Transverse colon (tissue), 4 donors: ENCODE measurements at places on chromosomes 5 and 9. TPM values are rescaled to one million over a fixed set of nuclear protein-coding genes. Genes with fewer than 3 reads are reported as not detected.

Gene IFNK
- not detected for total RNA-seq

Gene FBP2
- total RNA-seq = not detected

Gene SLC25A51
- total RNA-seq = 20.6 TPM

DNA sequence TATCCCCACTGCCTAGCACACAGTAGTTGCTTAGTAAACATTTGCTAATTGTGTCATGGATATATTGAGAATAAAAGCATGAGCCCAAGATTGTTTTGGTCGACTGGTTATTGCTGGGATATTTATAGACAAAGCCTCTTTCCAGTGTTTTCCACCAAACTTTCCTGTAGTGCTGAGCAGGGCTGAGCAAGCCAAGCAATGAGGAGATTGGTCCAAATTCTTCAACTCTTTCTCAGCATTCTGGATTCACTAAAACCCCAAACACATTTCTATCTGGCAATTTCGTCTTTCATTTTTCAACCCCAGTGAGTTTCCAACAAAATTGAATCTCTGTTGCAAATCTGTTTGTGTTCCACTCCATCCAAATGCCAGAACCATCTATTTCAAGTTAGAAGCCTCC, 31.9 kb upstream of the TARS1 start:
- no peaks in the 10 kb centered on the region for H3K27me3 ChIP-seq
- H3K36me3 ChIP-seq = no peaks in the 10 kb centered on the region
- peak overlapping the region; percentile 82 for H3K27ac ChIP-seq
- H3K4me3 ChIP-seq = no peak overlapping the region

- H3K4me1 ChIP-seq = no peaks in the 10 kb centered on the region
- no peaks in the 10 kb centered on the region for H3K36me3 ChIP-seq
- peak; percentile 23 for DNase-seq
- no peak overlapping the region for H3K4me3 ChIP-seq
- H3K27ac ChIP-seq = no peak overlapping the region
- peaks cover 48% of the 10 kb centered on the region for H3K27me3 ChIP-seq
Observed at GRCh38 chr9:133619791-133620190, 10.6 kb upstream of the FAM163B start.

GRCh38 chr5:25963251-25964008, 1075.0 kb downstream of the CDH9 start:
- no peak overlapping the region for H3K4me3 ChIP-seq
- no peaks in the 10 kb centered on the region for H3K36me3 ChIP-seq
- no peaks in the 10 kb centered on the region for H3K4me1 ChIP-seq
- H3K27ac ChIP-seq = no peak overlapping the region
- DNase-seq = no peak

DNA sequence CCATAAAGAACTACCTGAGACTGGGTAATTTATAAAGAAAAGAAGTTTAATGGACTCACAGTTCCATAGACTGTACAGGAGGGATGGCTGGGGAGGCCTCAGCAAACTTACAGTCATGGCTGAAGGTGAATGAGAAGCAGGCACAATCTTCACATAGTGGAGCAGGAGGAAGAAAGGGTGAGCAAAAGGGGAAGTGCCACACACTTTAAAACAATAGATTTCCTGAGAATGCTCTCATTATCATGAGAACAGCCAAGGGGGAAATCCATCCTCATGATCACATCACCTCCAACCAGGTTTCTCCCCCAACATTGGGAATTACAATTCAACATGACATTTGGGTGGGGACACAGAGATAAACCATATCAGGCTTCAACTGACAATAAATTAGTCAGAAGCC, 664.9 kb downstream of the TAF11L14 start:
- no peaks in the 10 kb centered on the region for H3K36me3 ChIP-seq
- H3K4me1 ChIP-seq = no peaks in the 10 kb centered on the region
- H3K27me3 ChIP-seq = no peaks in the 10 kb centered on the region
- no peak overlapping the region for H3K4me3 ChIP-seq

GRCh38 chr5:157961896-157962590, 103.1 kb upstream of the CLINT1 start:
- no peak overlapping the region for H3K4me3 ChIP-seq
- no peaks in the 10 kb centered on the region for H3K4me1 ChIP-seq
- no peaks in the 10 kb centered on the region for H3K36me3 ChIP-seq
- no peaks in the 10 kb centered on the region for H3K27me3 ChIP-seq

DNA sequence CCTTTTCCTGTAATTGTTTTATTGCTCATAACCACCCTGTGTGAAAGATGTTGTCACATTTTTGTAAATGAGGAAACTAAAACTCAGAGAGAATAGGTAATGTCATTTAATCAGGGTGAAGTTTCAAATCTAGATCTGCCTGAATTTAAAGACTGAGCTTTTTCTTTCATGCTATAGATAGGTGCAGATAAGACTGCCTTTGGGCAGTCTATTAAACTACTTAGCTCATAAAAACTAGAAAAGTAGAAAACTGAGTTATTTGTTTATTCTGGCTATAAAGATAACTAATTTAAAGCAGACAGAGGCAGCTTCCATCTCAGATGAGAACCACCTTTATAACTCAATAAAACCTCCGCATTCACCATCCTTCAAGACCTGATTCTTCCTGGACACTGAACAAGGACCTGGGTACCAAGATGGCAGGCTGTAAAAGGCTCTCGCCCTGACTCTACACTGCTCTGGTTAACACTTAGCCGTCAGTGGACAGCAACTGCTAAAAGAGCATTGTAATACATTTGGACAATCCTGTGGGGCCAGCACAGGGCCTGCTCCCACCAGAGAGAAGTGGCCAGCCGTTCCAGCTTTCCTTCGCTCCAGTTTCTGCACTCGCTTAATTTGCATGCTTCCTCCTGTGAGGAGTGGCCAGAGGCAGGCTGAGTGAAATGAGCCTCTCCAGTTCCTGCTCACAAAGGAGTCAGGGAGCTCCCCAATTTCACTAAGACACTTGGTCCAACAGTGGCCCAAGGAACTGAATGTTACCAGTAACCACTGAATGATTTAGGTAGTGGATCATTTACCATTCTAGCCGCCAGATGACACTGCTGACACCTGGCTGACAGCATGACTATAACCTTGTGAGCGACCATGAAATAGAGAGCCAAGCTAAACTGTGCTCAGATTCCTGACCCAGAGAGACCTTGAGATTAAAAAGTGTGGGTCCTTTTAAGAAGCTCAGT, 566.4 kb downstream of the EFNA5 start:
- H3K27me3 ChIP-seq = no peaks in the 10 kb centered on the region
- H3K36me3 ChIP-seq = no peaks in the 10 kb centered on the region
- no peaks in the 10 kb centered on the region for H3K4me1 ChIP-seq
- no peak overlapping the region for H3K27ac ChIP-seq
- no peak overlapping the region for H3K4me3 ChIP-seq

DNA sequence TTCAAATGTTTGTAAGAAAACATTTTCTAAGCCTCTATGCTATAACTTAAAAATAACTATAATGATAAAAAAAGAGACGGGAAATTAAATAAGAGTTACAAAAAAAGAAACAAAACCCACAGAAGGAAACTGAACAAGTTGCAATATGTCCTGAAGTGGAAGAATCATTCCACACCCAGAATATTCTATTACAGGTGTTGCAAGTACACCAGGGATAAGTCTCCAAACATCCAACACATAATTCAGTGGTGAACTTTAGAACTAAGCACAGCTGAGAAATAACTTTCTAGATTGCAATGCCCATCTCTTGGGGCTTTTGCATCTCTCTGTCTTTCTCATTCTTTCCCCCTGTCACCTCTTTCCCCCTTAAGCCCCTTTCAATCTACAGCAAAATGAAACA, 325.2 kb downstream of the BRINP1 start:
- no peaks in the 10 kb centered on the region for H3K27me3 ChIP-seq
- H3K27ac ChIP-seq = no peak overlapping the region
- DNase-seq = no peak
